Forelimb muscle (tissue), 1 donor: ENCODE measurements at places on chromosomes 1 and 21. TPM values are rescaled to one million over a fixed set of nuclear protein-coding genes. Genes with fewer than 3 reads are reported as not detected.

TMEM200B gene
- 5.9 TPM for polyA plus RNA-seq

SLFNL1 gene
- 0.59 TPM for polyA plus RNA-seq

CLDN19 gene
- polyA plus RNA-seq, result 0.34 TPM

UCK2 gene
- polyA plus RNA-seq, result 13.4 TPM

DNA sequence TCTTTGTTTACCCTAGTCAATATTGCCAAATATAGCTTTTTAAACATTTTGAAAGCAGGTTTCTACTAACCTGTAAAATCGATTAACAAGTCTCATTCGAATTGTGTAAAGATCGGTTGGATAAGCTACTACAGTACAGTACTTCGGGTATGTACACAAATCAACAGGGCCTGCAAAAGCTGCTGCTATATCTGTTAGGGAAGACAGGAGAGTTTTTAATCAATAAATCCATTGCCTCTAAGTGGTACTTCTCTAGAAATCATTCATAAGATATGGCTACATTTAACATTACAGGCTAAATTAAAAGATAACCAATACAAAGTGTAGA, 34.8 kb upstream of the PSMG1 start:
- no peak for DNase-seq

- no peak for DNase-seq
Observed at GRCh38 chr1:228944296-228944695, 209.0 kb downstream of the RHOU start.

GRCh38 chr1:39926820-39927219, 25.1 kb upstream of the MYCL start:
- no peak for DNase-seq

DNA sequence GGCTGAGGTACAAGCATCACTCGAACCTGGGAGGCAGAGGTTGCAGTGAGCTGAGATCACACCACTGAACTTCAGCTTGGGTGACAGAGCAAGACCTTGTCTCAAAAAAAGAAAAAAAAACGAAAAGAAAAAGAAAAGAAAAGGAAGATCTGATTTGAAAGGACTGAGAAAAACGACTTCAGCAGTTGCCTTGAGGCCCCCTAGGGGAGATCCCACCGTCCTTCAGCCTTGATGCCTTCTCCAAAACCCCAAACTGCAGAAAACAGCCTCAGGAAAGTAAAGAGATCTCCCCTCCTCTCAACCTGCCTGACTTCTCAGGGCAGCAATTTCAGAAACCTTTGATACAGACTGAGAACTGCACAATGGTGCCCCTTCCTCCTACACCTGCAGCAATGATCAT, 50.9 kb upstream of the BCAR3 start:
- DNase-seq, result no peak

GRCh38 chr1:175225805-175226129, 33.2 kb upstream of the KIAA0040 start:
- no peak for DNase-seq

GRCh38 chr1:202697038-202697437, 13.2 kb downstream of the SYT2 start:
- DNase-seq, result no peak

GRCh38 chr1:75632350-75632949, 21.5 kb upstream of the SLC44A5 start:
- DNase-seq, result no peak

DNA sequence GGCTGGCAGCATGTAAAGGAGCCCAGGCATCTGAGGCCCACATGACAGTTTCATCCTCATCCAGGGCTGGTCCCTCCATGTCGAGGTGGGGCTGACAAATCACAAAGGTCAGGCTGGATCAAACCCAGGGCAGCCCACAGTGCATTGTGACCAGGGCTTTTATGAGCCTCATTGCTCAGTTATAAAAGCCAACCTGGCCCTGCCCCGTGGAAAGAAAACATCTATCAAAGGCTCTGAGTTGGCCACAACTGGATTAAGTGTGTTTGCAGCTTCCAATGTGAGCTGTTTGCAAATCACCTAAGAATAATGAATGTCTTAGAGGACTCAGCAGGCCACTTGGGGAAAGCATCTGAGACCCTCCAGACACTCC, 45.4 kb downstream of the GRHL3 start:
- no peak for DNase-seq

GRCh38 chr1:245469734-245470133, 314.9 kb downstream of the KIF26B start:
- no peak for DNase-seq

- DNase-seq, result no peak
Observed at GRCh38 chr21:37582590-37582989, 216.0 kb downstream of the DYRK1A start.

GRCh38 chr1:52253421-52253820, 111.5 kb downstream of the ZFYVE9 start:
- no peak for DNase-seq

- DNase-seq, result no peak
Observed at GRCh38 chr1:6982443-6982842, 197.2 kb downstream of the CAMTA1 start.

- DNase-seq, result no peak
Observed at GRCh38 chr21:44483288-44484237, 28.3 kb downstream of the LRRC3 start.

GRCh38 chr1:86516335-86516734, 30.5 kb upstream of the CLCA4 start:
- no peak for DNase-seq

DNA sequence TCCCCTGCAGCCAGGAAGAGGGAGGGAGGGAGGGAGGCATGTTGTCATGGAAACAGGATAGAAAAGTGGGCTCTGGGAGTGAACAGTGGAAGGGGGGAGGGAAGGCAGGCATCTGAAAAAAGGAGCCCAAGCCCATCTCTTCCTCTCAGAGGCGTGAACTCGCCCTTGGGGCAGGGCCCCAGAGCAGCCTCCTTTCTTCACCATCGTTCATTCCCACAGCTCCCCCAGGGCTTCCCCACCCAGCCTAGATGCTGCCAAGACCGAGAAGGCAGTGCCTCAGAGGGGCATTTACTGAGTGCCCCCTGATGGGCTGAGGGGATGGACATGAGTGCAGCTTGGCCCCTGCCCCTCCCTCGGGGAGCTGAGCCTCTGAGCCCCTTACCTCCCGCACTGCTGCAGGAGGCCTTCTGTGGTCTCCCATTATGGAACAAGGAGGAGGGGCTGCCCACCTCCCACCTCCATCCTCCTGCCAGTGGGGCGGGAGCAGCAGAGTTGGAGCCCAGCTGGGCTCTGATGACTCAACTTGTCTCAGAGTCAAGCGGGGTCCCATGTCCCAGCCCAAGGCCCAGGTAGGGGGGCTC, 39.1 kb upstream of the KIF21B start:
- no peak for DNase-seq

GRCh38 chr1:90795431-90795830, 78.3 kb upstream of the BARHL2 start:
- no peak for DNase-seq

DNA sequence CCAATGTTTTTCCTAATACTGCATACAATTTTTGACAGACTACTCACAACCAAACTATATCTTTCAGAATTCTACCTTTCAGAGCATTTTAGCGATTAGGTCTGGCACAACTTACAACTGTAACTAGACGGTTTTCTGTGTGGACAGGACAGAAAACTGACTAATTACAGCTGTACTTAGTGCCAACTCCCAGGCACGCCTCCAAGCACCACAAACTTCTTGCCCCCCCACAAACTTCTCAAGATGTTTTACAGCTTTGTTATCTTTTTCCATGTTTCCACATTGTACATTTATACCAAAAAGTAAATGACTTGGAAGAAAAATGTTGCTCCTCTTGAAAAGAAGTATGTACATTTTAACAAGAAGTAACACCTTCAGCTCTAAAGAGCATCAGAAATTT, 13.8 kb downstream of the LYST start:
- DNase-seq, result no peak

DNA sequence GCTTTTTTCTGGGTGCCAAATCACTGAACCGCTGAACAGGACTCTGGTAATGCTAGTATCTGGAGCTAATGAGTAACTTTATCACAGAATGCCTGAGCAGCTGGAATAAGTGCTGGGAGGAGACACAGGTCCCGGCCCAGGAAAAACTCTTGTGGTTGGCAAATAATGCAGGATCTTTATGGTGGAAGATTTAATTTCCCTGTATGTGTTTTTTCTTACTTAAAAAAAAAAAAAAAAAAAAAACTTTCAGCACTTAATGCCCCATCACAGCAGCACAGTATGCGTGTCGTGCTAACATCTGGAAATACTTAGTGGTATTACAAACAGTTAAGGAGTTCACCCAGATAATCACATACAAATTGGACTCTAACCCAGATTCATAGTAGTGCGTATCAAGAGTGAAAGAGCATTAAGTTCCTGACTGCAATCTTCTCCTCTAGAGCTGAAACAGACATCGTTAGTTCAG, 220.7 kb downstream of the TOMM20 start:
- no peak for DNase-seq

GRCh38 chr1:29453502-29454240, 217.3 kb downstream of the PTPRU start:
- no peak for DNase-seq

DNA sequence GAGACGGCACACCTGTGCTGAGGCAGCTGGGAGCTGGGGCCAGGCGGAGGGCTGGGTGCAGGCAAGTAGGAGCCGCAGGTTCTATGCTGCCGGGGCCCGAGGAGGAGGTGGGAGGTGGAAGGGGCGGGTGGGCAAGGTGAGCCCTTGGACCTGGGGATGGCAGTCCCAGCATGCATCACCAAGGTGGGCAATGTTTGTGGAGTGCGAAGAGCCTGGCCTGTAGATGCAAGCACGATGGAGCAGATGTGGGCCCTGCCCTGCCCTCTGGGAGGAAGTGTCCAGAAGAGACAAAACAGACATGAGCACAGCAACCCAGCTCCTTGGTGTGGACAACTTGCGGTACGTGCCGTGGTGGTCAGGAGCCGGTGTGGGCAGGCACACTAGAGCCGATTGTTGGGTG, 28.3 kb upstream of the AJAP1 start:
- no peak for DNase-seq

DNA sequence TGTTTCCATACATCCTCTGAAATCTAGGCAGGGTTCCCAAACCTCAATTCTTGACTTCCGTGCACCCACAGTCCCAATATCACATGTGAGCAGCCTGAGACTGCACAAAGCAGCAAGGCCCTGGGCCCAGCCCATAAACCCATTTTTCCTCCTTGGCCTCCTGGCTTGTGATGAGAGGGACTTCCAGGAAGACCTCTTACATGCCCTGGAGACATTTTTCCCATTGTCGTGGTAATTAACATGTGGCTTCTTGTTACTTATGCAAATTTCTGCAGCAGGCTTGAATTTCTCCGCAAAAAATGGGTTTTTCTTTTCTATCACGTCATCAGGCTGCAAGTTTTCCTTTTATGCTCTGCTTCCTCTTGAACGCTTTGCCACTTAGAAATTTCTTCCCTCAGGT, 3.3 kb upstream of the PIGK start:
- no peak for DNase-seq

DNA sequence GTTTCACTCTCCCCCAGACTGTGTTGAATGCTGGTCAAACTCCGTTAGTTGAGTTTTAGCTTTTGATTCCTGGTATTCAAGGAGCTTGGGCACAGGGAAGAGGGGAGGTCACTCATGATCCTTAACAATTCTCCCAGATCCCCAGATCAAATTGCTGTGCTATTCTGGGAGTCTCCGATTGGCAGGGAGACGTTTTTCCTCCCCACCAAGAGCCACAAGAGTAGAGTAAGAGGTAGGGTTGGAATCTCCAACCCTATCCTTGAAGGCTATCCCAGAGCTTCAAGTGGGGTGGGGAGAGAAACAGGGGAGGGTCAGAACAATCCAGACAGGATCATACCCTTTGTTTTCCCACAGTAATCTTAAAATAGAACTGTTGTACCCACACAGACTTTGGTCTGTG, 576 bp upstream of the TPM3 start:
- DNase-seq, result no peak

- no peak for DNase-seq
Observed at GRCh38 chr1:112849425-112850033, 106.5 kb downstream of the SLC16A1 start.

DNA sequence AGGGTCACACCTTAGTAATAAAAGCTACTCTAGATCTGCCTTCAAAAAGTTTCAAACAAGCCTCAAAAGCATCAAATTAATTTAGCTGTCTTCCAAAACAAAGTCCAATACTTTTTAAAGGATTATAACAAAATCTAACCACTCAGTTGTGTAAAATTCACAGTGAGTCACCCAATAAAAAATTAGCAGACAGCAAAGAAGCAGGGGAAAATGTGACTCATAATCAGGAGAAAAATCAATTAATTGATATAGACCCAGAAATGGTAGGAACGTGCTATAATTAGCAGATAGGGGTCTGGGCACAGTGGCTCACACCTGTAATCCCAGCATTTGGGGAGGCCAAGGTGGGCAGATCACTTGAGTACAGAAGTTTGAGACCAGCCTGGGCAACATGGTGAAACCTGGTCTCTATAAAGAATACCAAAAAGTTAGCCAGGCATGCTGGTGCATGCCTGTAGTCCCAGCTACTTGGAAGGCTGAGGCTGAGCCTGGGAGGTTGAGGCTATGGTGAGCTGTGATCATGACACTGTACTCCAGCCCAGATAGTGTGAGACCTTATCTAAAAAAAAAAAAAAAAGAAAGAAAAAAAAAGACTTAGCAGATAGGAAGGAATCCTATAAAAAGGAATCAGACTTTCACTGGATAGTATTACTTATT, 8.1 kb upstream of the MYOG start:
- no peak for DNase-seq

- no peak for DNase-seq
Observed at GRCh38 chr1:54520631-54521321, 27.3 kb upstream of the ACOT11 start.

GRCh38 chr1:233394860-233395717, 67.6 kb downstream of the MAP3K21 start:
- DNase-seq, result peak; percentile 48

DNA sequence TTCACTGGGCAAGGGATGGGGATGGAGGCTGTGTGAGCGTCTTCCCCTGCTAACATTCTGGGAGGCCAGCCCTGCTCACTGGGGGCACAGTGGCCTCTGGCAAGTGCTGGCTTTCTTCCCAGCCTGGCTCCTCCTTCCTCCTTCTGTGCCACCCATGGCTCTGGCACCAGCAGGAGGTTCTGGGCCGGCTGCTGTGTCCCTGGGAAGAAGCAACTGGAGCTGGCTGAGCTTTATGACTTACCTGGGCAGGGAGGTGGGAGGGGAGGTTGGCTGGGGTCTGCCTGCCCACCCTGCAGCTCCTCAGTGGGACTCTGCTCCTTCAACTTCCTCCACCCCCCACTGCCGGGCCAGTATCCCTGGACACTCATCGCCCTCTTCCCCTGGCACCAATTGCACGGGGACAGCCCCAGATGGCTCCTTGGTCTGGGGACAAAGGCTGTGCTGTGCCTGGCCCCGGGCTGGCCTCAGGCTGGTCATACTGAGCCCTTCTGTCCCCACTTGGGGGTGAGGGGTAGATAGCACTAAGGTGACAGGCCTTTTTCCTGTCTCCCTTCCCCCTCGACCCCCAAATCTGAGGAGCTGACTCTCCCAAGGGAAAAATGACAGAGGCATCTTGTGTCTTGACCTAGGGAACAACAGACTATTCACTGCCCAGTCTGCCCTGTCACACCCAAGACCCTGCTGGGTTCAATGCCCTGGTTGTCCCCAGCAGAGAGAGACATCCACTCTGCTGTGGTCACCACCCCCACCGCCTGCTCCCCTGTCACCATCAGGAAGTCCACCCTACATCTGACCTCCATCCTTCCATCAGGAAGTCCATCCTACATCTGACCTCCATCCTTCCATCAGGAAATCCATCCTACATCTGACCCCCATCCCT, 14.4 kb downstream of the CDK18 start:
- DNase-seq, result no peak

GRCh38 chr1:119873135-119874015, 22.9 kb downstream of the ADAM30 start:
- peak; percentile 52 for DNase-seq
